ENCODE measurements at places on chromosomes 11 and 22.

DNA sequence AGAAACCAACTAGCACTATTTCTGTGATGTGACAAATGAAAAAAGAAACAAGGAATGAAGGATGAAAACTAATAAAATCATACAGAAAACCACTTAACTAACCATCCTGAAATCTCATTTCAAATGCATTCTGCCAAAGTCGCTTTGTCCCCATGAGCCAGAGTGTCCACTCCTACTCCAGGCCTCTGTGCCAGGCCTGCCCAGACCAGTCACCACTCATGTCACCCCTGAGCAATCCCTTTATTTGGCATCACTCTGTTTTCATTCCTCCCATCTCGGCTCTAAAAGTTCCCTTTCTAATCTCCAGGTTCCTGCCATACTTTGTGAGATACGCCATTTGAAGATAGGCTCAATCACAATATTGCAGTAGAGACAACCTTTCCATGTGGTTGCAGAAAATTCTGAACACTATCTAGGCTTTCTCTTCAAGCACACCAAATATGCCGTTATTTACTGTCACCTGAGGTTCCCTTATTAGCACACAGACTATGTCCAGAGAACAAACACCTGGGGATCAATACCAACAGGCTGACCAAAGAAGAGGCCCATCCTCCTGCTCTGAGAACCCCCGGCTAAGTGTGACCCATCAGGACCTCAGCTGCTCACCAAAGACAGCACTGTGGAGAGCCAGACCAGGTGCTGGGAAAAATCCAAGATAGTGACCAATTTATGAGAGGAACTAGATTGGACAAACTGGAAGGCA is 202.4 kb downstream of the LARGE1 start:
- DNase-seq, result no peak

- DNase-seq, result no peak
Observed at GRCh38 chr11:70646272-70647049, 248.1 kb downstream of the CTTN start.

- no peak for DNase-seq
Observed at GRCh38 chr22:44885806-44886360, 123.9 kb downstream of the PHF21B start.

- no peak for DNase-seq
Observed at GRCh38 chr11:13963169-13963948, 836 bp downstream of the SPON1 start.

GRCh38 chr11:74717221-74717969 is 13.8 kb downstream of the CHRDL2 start:
- no peak for DNase-seq

Measured in activated CD4-positive, alpha-beta T cell treated with anti-CD3 and anti-CD28 coated beads, Interleukin-10, Interleukin-2, amounts not matched to agents 100 ng/mL and 50 ng/mL, durations not matched to agents 16 hours and 8 hours (primary cell).